Peyer's patch (tissue), 4 donors: ENCODE measurements at places on chromosomes 4 and X. TPM values are rescaled to one million over a fixed set of nuclear protein-coding genes. Genes with fewer than 3 reads are reported as not detected.
A peak's percentile ranks its signal among the peaks of the same experiment; 100 is the strongest.

CNGA2 gene
- total RNA-seq, result not detected

- H3K27me3 ChIP-seq, result no peaks in the 10 kb centered on the region
- H3K27ac ChIP-seq, result no peak overlapping the region
- no peaks in the 10 kb centered on the region for H3K36me3 ChIP-seq
- no peaks in the 10 kb centered on the region for H3K4me1 ChIP-seq
- DNase-seq, result no peak
- H3K4me3 ChIP-seq, result no peak overlapping the region
Measured at GRCh38 chrX:8138252-8138651, 32.8 kb downstream of the VCX2 start.

- H3K4me3 ChIP-seq, result no peak within 1 kb of the TSS
- peaks cover 18% of the 10 kb centered on the region for H3K4me1 ChIP-seq
- peaks cover 32% of the 10 kb centered on the region for H3K27me3 ChIP-seq
- H3K27ac ChIP-seq, result no peak within 1 kb of the TSS
- peak; percentile 59 for DNase-seq
Measured at GRCh38 chr4:825971-826330, at the start of gene CPLX1. Gene CPLX1 (minus strand): TSS chr4:826129. CDS start chr4:824522, 1,607 bp downstream.

MAGEA2B gene
- not detected for total RNA-seq

- no peaks in the 10 kb centered on the region for H3K36me3 ChIP-seq
- H3K27me3 ChIP-seq, result no peaks in the 10 kb centered on the region
- peak overlapping the region; percentile 66 for H3K27ac ChIP-seq
- peak; percentile 77 for DNase-seq
- H3K4me3 ChIP-seq, result no peak overlapping the region
Measured at GRCh38 chr4:76208005-76208765, 5.4 kb downstream of the SCARB2 start.

DNA sequence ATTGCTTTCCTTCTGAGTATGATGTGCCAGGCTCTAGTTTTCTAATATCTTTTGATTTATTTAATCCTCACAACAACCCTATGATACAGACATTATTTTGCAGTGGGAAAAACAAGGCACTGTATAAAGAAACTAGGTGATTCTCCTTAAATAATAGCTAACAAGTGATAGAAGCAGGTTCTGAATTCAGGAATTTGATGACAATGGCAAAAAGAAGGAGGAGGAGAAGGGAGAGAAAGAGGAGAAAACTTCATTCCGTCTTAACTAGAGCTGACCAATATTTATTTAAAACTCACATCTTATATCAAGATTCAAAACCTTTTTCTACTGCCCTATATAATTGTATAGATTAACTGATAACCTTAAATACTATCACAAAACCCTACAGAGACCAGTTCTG lies 1477.1 kb upstream of the PCDH7 start:
- no peak overlapping the region for H3K4me3 ChIP-seq
- H3K27ac ChIP-seq, result no peak overlapping the region
- H3K36me3 ChIP-seq, result no peaks in the 10 kb centered on the region

GRCh38 chr4:112073181-112073580 lies 72.1 kb upstream of the FAM241A start:
- DNase-seq, result no peak
- H3K36me3 ChIP-seq, result no peaks in the 10 kb centered on the region
- H3K27me3 ChIP-seq, result no peaks in the 10 kb centered on the region
- no peaks in the 10 kb centered on the region for H3K4me1 ChIP-seq
- H3K27ac ChIP-seq, result no peak overlapping the region

GRCh38 chr4:167021545-167022155 lies 212.6 kb downstream of the SPOCK3 start:
- H3K36me3 ChIP-seq, result no peaks in the 10 kb centered on the region
- DNase-seq, result peak; percentile 31
- no peaks in the 10 kb centered on the region for H3K4me1 ChIP-seq

GRCh38 chr4:169861593-169861992 lies 103.8 kb upstream of the HPF1 start:
- DNase-seq, result no peak
- no peaks in the 10 kb centered on the region for H3K36me3 ChIP-seq
- H3K4me1 ChIP-seq, result no peaks in the 10 kb centered on the region
- H3K27ac ChIP-seq, result no peak overlapping the region
- H3K27me3 ChIP-seq, result no peaks in the 10 kb centered on the region

RAB40AL gene
- 2.5 TPM for total RNA-seq

ARAF gene
- total RNA-seq, result 55.7 TPM

- DNase-seq, result no peak
- no peaks in the 10 kb centered on the region for H3K4me1 ChIP-seq
- no peak overlapping the region for H3K4me3 ChIP-seq
- H3K27ac ChIP-seq, result no peak overlapping the region
Measured at GRCh38 chr4:1763550-1764080, 29.5 kb upstream of the FGFR3 start.

- no peaks in the 10 kb centered on the region for H3K36me3 ChIP-seq
- no peak overlapping the region for H3K27ac ChIP-seq
- no peak overlapping the region for H3K4me3 ChIP-seq
- no peaks in the 10 kb centered on the region for H3K4me1 ChIP-seq
- no peaks in the 10 kb centered on the region for H3K27me3 ChIP-seq
- no peak for DNase-seq
Measured at GRCh38 chr4:152148057-152148456, 387.2 kb upstream of the GATB start.

DCAF8L1 gene
- total RNA-seq, result not detected

C4orf54 gene
- total RNA-seq, result not detected

TMPRSS11F gene
- not detected for total RNA-seq

- H3K4me1 ChIP-seq, result no peaks in the 10 kb centered on the region
- no peak overlapping the region for H3K4me3 ChIP-seq
- H3K36me3 ChIP-seq, result no peaks in the 10 kb centered on the region
Measured at GRCh38 chr4:90099812-90100211, 27.4 kb upstream of the CCSER1 start.

DNA sequence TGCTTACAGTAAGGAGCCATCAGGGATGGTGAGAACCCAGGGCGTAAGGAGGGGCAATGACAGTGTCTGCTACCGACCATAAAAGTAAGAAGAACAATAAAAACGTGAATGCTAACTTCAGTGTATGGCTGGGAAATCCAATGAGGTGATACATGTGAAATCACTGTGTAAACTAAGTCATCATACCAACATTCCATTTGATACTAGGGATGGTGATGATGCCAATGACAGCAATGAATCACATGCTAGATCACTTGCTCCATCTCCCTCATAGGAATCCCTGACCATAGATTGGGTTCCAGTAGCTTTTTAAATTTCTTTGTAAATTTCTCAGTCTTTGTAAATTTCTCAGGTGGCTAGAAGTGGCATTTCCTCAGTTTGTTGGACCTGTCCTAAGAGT lies 146.3 kb downstream of the SMIM20 start:
- no peak for DNase-seq
- H3K27ac ChIP-seq, result no peak overlapping the region
- H3K36me3 ChIP-seq, result no peaks in the 10 kb centered on the region
- no peak overlapping the region for H3K4me3 ChIP-seq
- H3K27me3 ChIP-seq, result no peaks in the 10 kb centered on the region
- no peaks in the 10 kb centered on the region for H3K4me1 ChIP-seq

MAGEB16 gene
- total RNA-seq, result not detected

- no peak for DNase-seq
- no peak overlapping the region for H3K4me3 ChIP-seq
- no peak overlapping the region for H3K27ac ChIP-seq
Measured at GRCh38 chrX:20432746-20433387, 166.2 kb upstream of the RPS6KA3 start.

DNA sequence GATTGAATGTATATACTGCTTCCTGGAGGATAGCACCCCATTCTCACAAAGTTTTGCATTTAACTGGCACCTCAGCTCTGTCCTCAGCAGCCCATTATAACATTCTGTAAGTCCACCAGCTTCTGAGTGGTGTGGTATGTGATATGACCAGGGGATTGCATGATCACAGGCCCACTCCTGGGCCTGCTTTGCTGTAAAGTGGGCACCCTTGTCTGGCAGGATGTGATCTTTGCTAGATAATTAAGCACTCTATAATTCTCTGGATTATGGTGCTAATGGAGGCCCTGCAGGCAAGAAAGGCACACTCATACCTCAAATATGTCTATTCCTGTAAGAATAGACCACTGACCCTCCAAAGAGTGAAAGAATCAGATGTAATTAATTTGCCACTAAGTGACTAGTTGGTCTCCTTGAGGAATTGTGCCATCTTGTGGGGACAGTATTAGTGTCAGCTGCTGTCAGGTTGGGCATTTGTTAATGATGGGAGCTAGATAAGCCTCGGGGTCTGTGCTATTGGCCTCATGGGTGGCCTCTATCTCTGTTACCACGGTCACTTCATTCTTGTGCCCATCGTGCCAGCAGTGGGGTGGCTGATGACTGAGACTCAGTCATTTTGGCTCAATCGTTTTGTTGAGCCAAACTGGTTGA lies 2.2 kb upstream of the CFI start:
- H3K4me3 ChIP-seq, result no peak overlapping the region
- no peak overlapping the region for H3K27ac ChIP-seq
- no peaks in the 10 kb centered on the region for H3K36me3 ChIP-seq
- H3K27me3 ChIP-seq, result no peaks in the 10 kb centered on the region

DNA sequence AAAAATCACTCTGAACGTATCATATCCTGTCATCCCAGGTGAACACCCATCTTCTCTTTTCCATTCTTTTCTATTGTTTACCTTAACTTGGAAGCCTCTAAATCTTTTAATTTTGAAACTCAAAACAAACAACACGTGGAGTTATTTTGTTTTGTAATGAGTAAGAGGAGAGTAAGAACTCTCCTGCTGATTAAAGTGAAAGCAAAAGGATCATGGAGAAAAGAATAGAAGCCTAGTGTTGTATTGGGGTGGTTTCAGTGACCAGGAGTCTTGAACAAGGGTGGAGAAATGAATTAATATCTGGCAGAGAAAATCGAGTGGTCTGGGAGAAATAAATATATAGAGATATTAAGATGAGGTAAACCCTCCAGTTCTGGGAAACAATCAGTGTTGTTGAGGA lies 237.4 kb upstream of the UGT8 start:
- H3K4me3 ChIP-seq, result no peak overlapping the region
- H3K27me3 ChIP-seq, result no peaks in the 10 kb centered on the region
- DNase-seq, result no peak
- no peaks in the 10 kb centered on the region for H3K36me3 ChIP-seq
- no peak overlapping the region for H3K27ac ChIP-seq
- no peaks in the 10 kb centered on the region for H3K4me1 ChIP-seq

FOXP3 gene
- total RNA-seq, result not detected

AR gene
- 2.5 TPM for total RNA-seq

GRCh38 chrX:123513585-123514278 lies 219.1 kb downstream of the THOC2 start:
- no peak overlapping the region for H3K27ac ChIP-seq
- no peaks in the 10 kb centered on the region for H3K27me3 ChIP-seq
- DNase-seq, result no peak
- H3K4me1 ChIP-seq, result no peaks in the 10 kb centered on the region

PFKFB1 gene
- not detected for total RNA-seq

CYP4V2 gene
- 37.1 TPM for total RNA-seq

SHOX gene
- not detected for total RNA-seq

DCX gene
- total RNA-seq, result not detected

DNA sequence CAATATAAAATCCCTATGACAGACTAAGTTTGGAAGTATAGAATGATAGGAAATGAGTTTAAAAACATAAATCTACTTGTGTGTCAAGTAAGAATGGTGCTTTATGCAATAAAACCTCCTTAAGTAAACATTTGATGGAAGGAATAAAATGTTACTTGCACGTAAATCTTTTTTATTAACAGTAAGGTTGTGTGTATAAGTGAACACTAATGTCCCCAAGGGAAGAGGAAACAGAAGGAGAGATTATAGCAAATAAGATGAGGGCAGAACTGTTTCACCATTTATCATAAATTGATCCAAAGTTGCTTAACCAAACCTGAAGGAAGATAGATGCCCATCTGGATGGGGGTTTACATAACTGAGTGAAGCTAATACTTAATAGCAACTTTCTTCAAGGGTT lies 86.8 kb downstream of the FRMPD4 start:
- H3K4me1 ChIP-seq, result no peaks in the 10 kb centered on the region
- no peaks in the 10 kb centered on the region for H3K36me3 ChIP-seq
- no peak for DNase-seq
- no peak overlapping the region for H3K27ac ChIP-seq
- H3K27me3 ChIP-seq, result no peaks in the 10 kb centered on the region

GJB1 gene
- 2.5 TPM for total RNA-seq

PAGE2 gene
- total RNA-seq, result not detected

DNA sequence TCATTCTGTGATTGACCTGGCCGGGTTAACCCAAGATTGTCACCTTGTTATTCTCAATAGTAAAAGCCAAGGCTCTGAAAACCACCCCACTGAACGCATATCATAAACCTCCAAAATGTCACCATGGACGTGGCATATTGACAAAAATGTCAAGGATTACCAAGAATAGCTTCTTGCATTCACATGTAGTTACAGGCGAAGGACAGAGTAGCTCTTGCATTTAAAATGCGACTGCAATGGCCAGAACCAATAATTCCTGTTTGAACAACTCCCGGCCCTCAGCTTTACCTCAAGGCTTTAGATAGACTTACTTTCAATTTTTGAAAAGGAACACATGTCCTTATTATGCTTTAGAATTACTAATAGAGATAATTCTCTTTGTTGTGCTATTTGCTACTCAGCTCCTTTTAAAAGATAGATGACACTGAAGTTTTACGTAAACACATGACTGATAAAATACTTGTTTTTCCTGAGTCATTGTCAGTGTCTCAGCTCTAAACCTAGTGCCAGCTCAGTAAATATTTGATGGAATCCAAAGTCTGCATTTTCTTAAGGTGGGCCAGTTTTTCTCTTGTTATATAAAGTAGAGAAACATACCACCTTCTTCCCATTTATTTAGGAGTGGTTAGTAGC lies 66.3 kb downstream of the CLDN34 start:
- no peak overlapping the region for H3K27ac ChIP-seq
- no peaks in the 10 kb centered on the region for H3K4me1 ChIP-seq
- no peaks in the 10 kb centered on the region for H3K27me3 ChIP-seq
- H3K36me3 ChIP-seq, result no peaks in the 10 kb centered on the region
- DNase-seq, result no peak
- H3K4me3 ChIP-seq, result no peak overlapping the region

HPSE gene
- 3.9 TPM for total RNA-seq

DNA sequence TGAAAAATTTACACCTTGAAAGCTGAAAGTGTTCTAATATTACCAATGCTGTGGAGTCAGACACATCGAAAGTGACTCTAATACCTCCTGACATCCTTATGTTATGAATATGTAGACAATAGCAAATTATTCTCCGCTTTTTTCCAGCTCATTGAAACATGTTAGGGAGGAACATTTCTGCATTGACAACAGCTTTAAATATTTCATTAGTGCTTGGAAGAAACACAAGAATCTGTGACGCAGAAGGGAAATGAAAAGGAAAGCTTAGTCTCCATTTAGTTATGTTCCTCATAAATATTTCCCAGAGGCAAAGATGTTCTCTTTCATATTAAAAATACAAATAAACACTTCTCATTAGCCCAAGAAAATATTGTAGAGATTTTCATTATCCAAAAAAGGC lies 55.8 kb upstream of the CD99 start:
- H3K4me3 ChIP-seq, result no peak overlapping the region
- H3K27ac ChIP-seq, result no peak overlapping the region
- no peaks in the 10 kb centered on the region for H3K4me1 ChIP-seq

RAB33A gene
- not detected for total RNA-seq

ZFP92 gene
- total RNA-seq, result 0.83 TPM
